Smooth muscle cell of the pulmonary artery (primary cell): ENCODE measurements at places on chromosomes 2 and 18. TPM values are rescaled to one million over a fixed set of nuclear protein-coding genes. Genes with fewer than 3 reads are reported as not detected.

C2orf92 gene
- total RNA-seq, result 2.5 and 2.9 TPM in 2 replicates

GAL3ST2 gene
- 0.33 and 0.46 TPM in 2 replicates for total RNA-seq

MAP3K2 gene
- total RNA-seq, result 54.9 and 68.5 TPM in 2 replicates

KCNJ13 gene
- total RNA-seq, result not detected in 2 replicates

C18orf32 gene
- 19.4 and 20.3 TPM in 2 replicates for total RNA-seq

C2orf81 gene
- 1.2 and 3.5 TPM in 2 replicates for total RNA-seq

CHN1 gene
- total RNA-seq, result 7.8 and 9.6 TPM in 2 replicates

UGT1A6 gene
- 0.10 TPM in 1 of 2 replicates, not detected in the other for total RNA-seq

TFPI gene
- 150 and 489 TPM in 2 replicates for total RNA-seq

UGT1A9 gene
- total RNA-seq, result not detected in 2 replicates

INPP5D gene
- total RNA-seq, result 0.59 and 0.65 TPM in 2 replicates

SIGLEC15 gene
- total RNA-seq, result 1.8 and 4.4 TPM in 2 replicates

HYCC2 gene
- total RNA-seq, result 9.0 and 10.6 TPM in 2 replicates

SLC25A52 gene
- 0.20 and 0.23 TPM in 2 replicates for total RNA-seq

UGT1A3 gene
- total RNA-seq, result not detected in 2 replicates

STARD6 gene
- not detected in 2 replicates for total RNA-seq

PRADC1 gene
- total RNA-seq, result 9.8 and 13.1 TPM in 2 replicates

ZBTB7C gene
- total RNA-seq, result 0.46 TPM in 1 of 2 replicates, not detected in the other

RGPD4 gene
- under 0.01 TPM in 1 of 2 replicates, not detected in the other for total RNA-seq

FAM124B gene
- under 0.01 and 0.33 TPM in 2 replicates for total RNA-seq

LYPD6B gene
- 0.10 and 0.20 TPM in 2 replicates for total RNA-seq

DSG3 gene
- under 0.01 and 0.13 TPM in 2 replicates for total RNA-seq

ELOA2 gene
- not detected in 2 replicates for total RNA-seq

KYNU gene
- total RNA-seq, result 0.20 and 1.0 TPM in 2 replicates

RND3 gene
- 220 and 647 TPM in 2 replicates for total RNA-seq

MERTK gene
- total RNA-seq, result 0.69 and 0.91 TPM in 2 replicates

ABCG8 gene
- not detected in 2 replicates for total RNA-seq

PROC gene
- total RNA-seq, result 0.26 TPM in 1 of 2 replicates, not detected in the other

NR4A2 gene
- total RNA-seq, result 0.40 and 8.5 TPM in 2 replicates

CD226 gene
- 0.46 and 0.69 TPM in 2 replicates for total RNA-seq

EGR4 gene
- total RNA-seq, result not detected in 2 replicates

RTP5 gene
- not detected in 2 replicates for total RNA-seq

COL4A4 gene
- 5.3 and 7.7 TPM in 2 replicates for total RNA-seq

RIT2 gene
- total RNA-seq, result not detected in 2 replicates

STPG4 gene
- total RNA-seq, result 0.07 and 0.20 TPM in 2 replicates

SERPINB4 gene
- not detected in 2 replicates for total RNA-seq

MROH2A gene
- total RNA-seq, result not detected in 2 replicates

TUBA4B gene
- total RNA-seq, result not detected in 2 replicates

FOXI3 gene
- not detected in 2 replicates for total RNA-seq

MAL gene
- total RNA-seq, result not detected in 2 replicates

SKOR2 gene
- not detected in 2 replicates for total RNA-seq

FTCDNL1 gene
- total RNA-seq, result 0.59 and 1.4 TPM in 2 replicates

POMC gene
- total RNA-seq, result 1.2 and 2.0 TPM in 2 replicates

KHK gene
- 0.98 and 0.99 TPM in 2 replicates for total RNA-seq

TACR1 gene
- total RNA-seq, result 0.26 and 0.73 TPM in 2 replicates

CHST10 gene
- total RNA-seq, result 6.0 and 9.0 TPM in 2 replicates

GRP gene
- total RNA-seq, result not detected in 2 replicates

PPP4R3B gene
- 39.9 and 53.2 TPM in 2 replicates for total RNA-seq

SERPINB10 gene
- not detected in 2 replicates for total RNA-seq

ALPI gene
- total RNA-seq, result not detected in 2 replicates

SGPP2 gene
- not detected in 2 replicates for total RNA-seq

SIX2 gene
- 3.9 and 6.2 TPM in 2 replicates for total RNA-seq

CRYGB gene
- not detected in 2 replicates for total RNA-seq
